ENCODE measurements at places on chromosomes 2 and 18. TPM values are rescaled to one million over a fixed set of nuclear protein-coding genes. Genes with fewer than 3 reads are reported as not detected.

The SLC4A5 gene
- 4.2 TPM for total RNA-seq

The LYPD1 gene
- not detected for total RNA-seq

The DCDC2C gene
- 1.0 TPM for total RNA-seq

The ANKRD62 gene
- 0.16 TPM for total RNA-seq

The NR4A2 gene
- 20.5 TPM for total RNA-seq

The PLGLB1 gene
- total RNA-seq = not detected

The OST4 gene
- 70.8 TPM for total RNA-seq

The SP100 gene
- 38.7 TPM for total RNA-seq

The ANKRD30B gene
- total RNA-seq = not detected

The GPR45 gene
- not detected for total RNA-seq

The DNAJB2 gene
- 93.1 TPM for total RNA-seq

The CFC1 gene
- not detected for total RNA-seq

- H3K27ac ChIP-seq = no peak overlapping the region
- H3K27me3 ChIP-seq = no peaks in the 10 kb centered on the region
- H3K4me3 ChIP-seq = no peak overlapping the region
- no peak for DNase-seq
These were observed 8.7 kb downstream of the CNRIP1 start for GRCh38 chr2:68311033-68311432.

DNA sequence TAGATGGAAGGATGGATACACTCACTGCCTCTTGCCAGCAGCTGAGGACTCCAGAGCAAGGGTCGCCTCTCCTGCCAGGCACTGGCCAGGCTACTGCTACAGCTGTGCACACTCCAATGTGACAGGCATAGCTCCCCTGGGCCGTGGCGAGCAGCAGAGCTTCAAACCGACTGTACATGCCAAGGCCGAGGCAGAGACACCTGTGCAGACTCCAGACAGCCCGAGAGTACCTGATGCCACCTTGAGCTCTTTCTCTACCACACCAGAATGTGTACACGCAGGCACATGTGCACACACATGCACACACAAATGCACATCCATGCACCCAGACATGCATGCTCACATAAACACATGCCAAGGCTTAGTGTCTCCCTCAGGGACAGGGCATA is 508.3 kb upstream of the MYT1L start:
- H3K4me3 ChIP-seq = no peak overlapping the region
- no peaks in the 10 kb centered on the region for H3K4me1 ChIP-seq
- no peaks in the 10 kb centered on the region for H3K27me3 ChIP-seq
- no peak overlapping the region for H3K27ac ChIP-seq

DNA sequence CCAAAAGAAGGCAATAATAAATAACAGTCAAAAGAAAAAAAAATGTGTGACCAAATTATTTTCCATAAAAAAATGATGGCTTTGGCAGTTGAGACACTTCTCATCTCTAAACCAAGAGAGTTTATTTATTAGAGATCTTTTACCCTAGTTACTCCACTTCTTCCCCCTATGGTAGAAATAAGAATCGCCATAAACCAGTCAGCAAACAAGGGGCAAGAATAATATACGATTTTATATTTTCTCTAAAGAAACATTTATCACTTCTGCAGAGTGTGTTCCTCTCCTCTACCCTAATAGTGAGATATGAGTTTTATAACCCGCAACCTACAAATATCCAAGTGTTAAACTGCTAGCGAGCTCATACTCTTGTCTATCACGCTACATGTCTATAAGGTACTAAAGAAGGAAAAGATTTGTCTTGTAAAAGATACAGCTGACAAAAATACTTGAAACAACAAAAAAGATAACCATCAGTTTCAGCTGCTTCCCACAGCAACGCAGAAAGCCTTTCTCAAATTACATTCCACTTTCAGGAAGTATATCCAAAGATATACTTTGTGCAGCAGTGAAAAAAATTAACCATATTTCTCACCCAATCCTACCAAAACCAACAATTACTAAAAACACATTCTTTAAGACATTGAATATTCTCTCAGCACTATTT is 2.3 kb downstream of the RNF103 start:
- H3K4me3 ChIP-seq = peak overlapping the region; percentile 92
- H3K27me3 ChIP-seq = no peaks in the 10 kb centered on the region
- DNase-seq = no peak
- no peak overlapping the region for H3K27ac ChIP-seq

GRCh38 chr18:63899206-63899605 is 8.6 kb upstream of the SERPINB10 start:
- DNase-seq = no peak
- no peaks in the 10 kb centered on the region for H3K27me3 ChIP-seq
- H3K4me1 ChIP-seq = peaks cover 3% of the 10 kb centered on the region
- no peak overlapping the region for H3K27ac ChIP-seq

GRCh38 chr2:179765666-179766065 is 95.7 kb downstream of the ZNF385B start:
- DNase-seq = no peak
- H3K4me1 ChIP-seq = no peaks in the 10 kb centered on the region
- H3K27ac ChIP-seq = no peak overlapping the region
- H3K4me3 ChIP-seq = no peak overlapping the region
- no peaks in the 10 kb centered on the region for H3K36me3 ChIP-seq
- H3K27me3 ChIP-seq = no peaks in the 10 kb centered on the region

- no peaks in the 10 kb centered on the region for H3K36me3 ChIP-seq
- H3K4me1 ChIP-seq = no peaks in the 10 kb centered on the region
- no peak for DNase-seq
- no peak overlapping the region for H3K4me3 ChIP-seq
- H3K27me3 ChIP-seq = no peaks in the 10 kb centered on the region
These were observed 524.8 kb upstream of the DSEL start for GRCh38 chr18:68041327-68041726.

GRCh38 chr2:46009315-46009714 is 287.9 kb upstream of the EPAS1 start:
- H3K4me1 ChIP-seq = peaks cover 4% of the 10 kb centered on the region
- peaks cover 38% of the 10 kb centered on the region for H3K36me3 ChIP-seq
- H3K27ac ChIP-seq = no peak overlapping the region
- H3K4me3 ChIP-seq = no peak overlapping the region
- no peaks in the 10 kb centered on the region for H3K27me3 ChIP-seq

DNA sequence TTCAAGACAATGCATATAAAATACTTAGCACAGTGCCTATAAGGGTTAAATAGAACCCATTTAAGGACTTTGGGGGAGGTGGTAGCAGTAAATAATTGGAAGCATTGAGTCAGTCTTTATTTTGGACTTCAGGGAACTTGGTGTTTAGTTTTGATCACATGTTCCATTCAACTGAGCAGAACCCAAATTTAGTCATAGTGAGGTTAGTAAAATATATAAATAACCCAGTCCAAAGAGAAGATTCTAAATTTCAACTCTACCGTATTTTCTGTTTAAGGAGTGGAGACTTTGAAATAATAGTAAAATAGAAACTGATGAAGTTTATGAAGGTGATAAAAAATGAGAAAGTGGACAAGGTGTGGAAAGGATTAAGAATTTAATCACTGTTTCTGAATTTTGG is 19.7 kb downstream of the TWSG1 start:
- peaks cover 2% of the 10 kb centered on the region for H3K4me1 ChIP-seq
- DNase-seq = no peak
- H3K4me3 ChIP-seq = no peak overlapping the region
- no peaks in the 10 kb centered on the region for H3K27me3 ChIP-seq
- no peaks in the 10 kb centered on the region for H3K36me3 ChIP-seq

DNA sequence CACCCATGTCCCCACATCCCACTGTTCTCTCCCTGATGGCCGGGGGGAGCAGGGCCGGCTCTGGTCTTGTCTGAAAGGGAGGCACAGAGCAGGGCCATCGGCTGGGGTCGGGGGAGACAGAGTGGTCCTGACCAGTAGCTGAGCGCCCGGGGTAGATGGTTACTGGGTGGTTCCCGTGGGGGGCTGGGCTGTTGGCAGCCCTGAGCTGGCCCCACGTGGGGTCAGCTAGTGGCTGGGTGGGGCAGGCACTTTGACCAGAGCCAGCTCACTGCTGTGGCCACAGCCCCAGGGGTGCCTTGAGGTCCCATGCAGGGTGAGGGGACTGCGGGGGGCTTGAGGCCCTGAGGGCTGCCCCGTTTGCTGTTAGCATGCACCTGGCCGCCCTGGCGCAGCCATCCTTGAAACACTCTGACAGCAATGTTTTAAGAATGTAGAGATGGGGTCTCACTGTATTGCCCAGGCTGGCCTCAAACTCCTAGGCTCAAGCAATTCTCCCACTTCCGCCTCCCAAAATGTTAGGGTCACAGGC is 12.3 kb upstream of the NEU4 start:
- no peak overlapping the region for H3K27ac ChIP-seq
- no peaks in the 10 kb centered on the region for H3K36me3 ChIP-seq
- no peak for DNase-seq
- H3K4me1 ChIP-seq = no peaks in the 10 kb centered on the region

GRCh38 chr2:39718483-39718882 is 52.8 kb downstream of the TMEM178A start:
- DNase-seq = no peak
- no peaks in the 10 kb centered on the region for H3K27me3 ChIP-seq
- H3K36me3 ChIP-seq = no peaks in the 10 kb centered on the region

- DNase-seq = no peak
- H3K36me3 ChIP-seq = no peaks in the 10 kb centered on the region
- H3K4me1 ChIP-seq = peaks cover 21% of the 10 kb centered on the region
- no peaks in the 10 kb centered on the region for H3K27me3 ChIP-seq
- no peak overlapping the region for H3K4me3 ChIP-seq
These were observed 395.4 kb upstream of the ACVR2A start for GRCh38 chr2:147449323-147449991.

GRCh38 chr2:42101206-42102023 is 53.6 kb downstream of the PKDCC start:
- peak overlapping the region; percentile 56 for H3K4me3 ChIP-seq
- no peaks in the 10 kb centered on the region for H3K27me3 ChIP-seq
- peaks cover 42% of the 10 kb centered on the region for H3K4me1 ChIP-seq

DNA sequence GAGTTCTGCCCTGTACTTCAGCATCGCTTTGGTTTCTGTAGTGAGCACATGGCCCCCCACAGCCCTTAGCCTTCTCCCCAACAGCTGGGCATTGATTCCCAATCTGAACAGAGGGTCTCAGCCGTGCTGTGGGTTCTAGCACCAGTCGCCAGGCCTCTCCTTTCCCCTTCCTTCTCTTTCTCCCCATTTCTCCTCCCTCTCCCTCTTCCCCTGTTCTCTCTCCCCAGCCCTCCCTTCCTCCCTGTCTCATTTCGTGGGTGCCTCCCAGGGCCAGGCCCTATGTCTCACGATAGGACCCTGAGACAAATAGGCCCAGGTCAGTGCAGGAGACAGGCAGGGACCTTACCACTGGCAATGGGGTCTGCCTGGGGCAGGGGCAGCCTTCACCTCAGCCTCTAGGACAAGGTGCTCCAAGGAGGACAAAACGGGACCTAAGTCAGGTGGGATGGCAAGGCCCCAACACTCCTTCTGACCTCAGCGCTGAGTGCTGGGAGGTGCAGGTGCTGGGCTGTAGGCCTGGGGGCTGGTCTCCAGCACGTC is 143.4 kb upstream of the GPC1 start:
- no peaks in the 10 kb centered on the region for H3K36me3 ChIP-seq
- no peak overlapping the region for H3K4me3 ChIP-seq
- DNase-seq = no peak
- no peak overlapping the region for H3K27ac ChIP-seq
- no peaks in the 10 kb centered on the region for H3K27me3 ChIP-seq

- no peak for DNase-seq
- no peaks in the 10 kb centered on the region for H3K36me3 ChIP-seq
- H3K27me3 ChIP-seq = no peaks in the 10 kb centered on the region
These were observed 850.6 kb downstream of the CNTNAP5 start for GRCh38 chr2:124875627-124876244.

DNA sequence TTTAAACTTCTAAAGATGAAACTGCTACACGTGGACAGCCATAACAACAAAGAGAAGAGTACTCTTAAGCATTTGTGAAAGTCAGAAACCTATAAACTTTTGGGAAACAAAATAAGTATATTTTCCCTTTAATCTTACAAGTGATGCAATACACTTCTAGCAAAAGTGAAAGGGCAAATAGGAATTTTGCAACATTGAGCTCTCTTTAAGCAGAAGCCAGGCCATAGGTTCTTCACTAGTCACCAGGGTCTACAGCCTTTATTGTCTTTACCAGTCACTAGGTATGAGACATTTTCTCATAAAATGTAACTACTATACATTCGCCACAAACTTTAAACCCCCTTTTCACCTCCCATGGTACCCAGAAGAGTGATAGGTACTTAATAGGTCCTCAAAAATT is 37.5 kb downstream of the SCN1A start:
- no peak overlapping the region for H3K4me3 ChIP-seq
- no peaks in the 10 kb centered on the region for H3K36me3 ChIP-seq
- no peaks in the 10 kb centered on the region for H3K27me3 ChIP-seq
- no peaks in the 10 kb centered on the region for H3K4me1 ChIP-seq
- DNase-seq = no peak
- no peak overlapping the region for H3K27ac ChIP-seq

DNA sequence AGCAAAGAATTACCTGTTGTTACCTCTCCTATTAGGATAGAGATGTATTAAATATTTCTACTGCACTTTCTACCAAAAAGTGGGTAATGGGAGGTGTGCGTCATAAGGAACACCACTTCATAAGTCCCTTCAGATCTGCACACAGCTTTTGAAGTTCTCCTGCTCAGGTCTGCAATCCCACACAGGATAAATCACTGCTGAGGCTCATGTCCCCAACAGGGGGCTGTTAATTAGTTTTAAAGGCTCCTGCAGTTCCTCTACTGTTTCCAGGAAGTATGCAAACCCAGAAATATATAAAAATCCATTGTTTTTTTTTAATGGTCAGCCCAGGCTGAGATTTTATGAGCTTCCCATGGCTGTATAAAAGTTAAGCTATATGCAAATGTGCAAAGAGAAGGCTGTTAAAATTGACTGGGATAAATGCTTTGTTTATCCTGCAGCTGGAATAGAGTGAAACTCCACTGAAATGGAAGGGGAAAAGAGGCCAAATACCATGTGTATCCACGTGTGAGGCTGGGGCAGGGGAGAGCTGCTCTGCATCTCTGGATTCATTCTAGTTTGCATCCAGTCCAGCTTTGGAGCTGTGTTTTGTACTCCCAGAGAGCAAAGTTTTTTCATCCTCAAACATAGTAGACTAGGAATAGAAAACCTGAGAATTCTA is 903.7 kb downstream of the TDRD15 start:
- H3K4me1 ChIP-seq = no peaks in the 10 kb centered on the region
- DNase-seq = no peak
- H3K27me3 ChIP-seq = no peaks in the 10 kb centered on the region
- no peak overlapping the region for H3K27ac ChIP-seq

DNA sequence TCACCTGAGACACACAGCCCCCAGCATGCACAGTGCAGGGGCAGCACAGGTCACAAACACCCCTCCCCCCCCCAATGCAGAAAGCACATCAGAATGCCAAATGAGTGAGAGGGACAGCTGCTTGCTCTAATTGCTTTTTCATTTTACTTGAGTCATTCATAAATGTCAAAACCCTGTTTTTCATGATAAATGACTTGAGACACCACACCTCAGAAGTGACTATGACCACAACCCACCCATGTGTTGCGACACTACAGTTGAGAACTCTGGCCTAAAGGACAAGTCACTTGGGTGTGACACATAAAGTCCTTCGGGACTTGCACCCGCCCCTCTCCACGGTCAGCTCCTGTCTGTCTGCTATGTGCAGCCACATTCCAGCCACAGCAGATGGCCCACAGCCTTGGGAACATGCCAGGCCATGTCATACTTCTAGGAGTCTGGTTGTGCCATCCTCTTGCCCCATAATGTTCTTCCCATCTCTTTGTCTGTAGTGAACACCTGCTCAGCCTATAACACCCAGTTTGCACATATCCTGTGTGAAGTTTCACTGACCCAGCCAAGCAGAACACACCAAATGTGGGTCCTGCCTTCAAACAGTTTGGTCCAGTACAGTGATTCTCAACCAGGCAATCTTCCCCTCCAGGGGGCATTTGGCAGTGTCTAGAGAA is 30.2 kb upstream of the RIOK3 start:
- DNase-seq = no peak
- no peaks in the 10 kb centered on the region for H3K4me1 ChIP-seq
- no peak overlapping the region for H3K4me3 ChIP-seq
- H3K27me3 ChIP-seq = no peaks in the 10 kb centered on the region
- no peaks in the 10 kb centered on the region for H3K36me3 ChIP-seq
- H3K27ac ChIP-seq = no peak overlapping the region
